ENCODE measurements at places on chromosomes 7 and 10.
A peak's percentile ranks its signal among the peaks of the same experiment; 100 is the strongest.

GRCh38 chr7:91079487-91079886 lies 184.7 kb upstream of the FZD1 start:
- peak; percentile 43 for DNase-seq

- DNase-seq, result no peak
Measured at GRCh38 chr10:117680601-117681000, 138.1 kb downstream of the EMX2 start.

DNA sequence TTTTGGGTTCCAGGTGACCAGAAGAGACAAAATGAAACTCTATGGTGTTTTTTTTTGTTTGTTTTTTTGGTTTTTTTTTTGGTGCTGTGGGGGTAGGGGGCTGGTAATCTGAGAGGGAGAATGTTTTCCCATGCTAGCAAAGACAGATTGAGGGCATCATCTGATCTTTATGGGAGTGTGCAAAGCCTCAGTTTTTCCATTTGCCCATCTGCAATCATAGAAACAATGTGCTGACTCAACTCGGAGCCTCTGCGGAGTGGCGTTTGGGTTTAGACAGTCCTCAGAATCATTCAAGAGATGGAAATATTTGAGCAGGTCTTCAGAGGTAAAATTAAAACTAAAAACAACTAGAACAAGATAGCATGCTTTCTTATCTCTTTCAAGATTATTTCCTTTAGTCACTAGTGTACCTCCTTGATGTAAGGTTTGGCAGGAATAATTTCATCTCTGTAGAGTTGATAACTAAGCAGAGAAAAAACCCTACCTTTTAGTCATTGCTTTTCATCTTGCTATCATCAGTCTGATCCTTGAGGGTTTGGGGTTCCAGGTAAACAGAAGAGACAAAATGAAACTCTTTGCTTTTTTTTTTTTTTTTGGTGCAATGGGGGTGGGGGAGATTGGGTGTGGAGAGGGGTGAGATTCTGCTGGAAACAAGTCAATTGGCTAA lies 18.0 kb downstream of the CNNM2 start:
- DNase-seq, result no peak

DNA sequence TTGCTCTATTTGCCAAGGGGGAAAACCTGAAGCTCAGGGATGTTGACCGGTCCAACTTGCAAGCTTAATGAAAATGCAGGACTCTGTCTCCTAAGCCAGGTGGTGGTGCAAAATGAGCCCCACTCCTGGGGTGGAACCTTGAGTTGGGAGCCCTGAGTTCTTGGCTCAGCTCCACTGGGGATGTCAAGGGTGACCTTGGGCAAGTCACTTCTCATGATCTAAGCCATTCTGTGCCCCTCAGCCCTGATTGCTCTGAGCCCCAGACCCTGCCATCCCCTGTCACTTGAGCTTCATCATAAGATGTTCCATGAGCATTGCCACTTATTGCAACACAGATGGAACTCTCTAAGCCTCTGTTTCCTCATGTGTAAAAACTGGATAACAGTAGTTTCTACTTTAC lies 33.9 kb downstream of the MYL10 start:
- no peak for DNase-seq

DNA sequence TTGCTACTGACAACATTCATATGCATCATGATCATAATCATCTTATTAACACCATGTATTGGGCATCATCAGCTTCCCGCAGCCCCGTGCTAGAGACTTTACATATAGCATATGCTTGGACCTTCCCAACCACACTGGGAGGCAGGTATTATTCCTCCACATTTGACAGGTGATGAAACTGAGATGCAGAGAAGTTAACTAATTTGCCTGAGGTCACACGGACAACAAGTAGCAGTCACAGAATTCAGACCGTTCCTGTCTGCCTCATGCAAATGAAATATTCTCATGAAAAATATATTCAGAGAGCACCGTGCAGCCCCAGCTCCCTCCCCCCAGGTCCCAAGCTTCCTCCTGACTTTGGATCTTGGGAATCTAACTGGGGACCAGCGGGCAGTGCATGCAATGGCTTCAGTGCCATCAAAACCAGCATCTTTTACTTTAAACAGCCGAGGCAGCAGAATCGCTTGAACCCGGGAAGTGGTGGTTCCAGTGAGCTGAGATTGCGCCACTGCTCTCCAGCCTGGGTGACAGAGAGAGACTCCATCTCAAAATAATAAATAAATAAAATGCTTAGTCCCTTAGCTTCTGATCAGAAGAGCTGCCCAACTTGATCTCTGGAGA lies 112.2 kb upstream of the GPR26 start:
- no peak for DNase-seq

DNA sequence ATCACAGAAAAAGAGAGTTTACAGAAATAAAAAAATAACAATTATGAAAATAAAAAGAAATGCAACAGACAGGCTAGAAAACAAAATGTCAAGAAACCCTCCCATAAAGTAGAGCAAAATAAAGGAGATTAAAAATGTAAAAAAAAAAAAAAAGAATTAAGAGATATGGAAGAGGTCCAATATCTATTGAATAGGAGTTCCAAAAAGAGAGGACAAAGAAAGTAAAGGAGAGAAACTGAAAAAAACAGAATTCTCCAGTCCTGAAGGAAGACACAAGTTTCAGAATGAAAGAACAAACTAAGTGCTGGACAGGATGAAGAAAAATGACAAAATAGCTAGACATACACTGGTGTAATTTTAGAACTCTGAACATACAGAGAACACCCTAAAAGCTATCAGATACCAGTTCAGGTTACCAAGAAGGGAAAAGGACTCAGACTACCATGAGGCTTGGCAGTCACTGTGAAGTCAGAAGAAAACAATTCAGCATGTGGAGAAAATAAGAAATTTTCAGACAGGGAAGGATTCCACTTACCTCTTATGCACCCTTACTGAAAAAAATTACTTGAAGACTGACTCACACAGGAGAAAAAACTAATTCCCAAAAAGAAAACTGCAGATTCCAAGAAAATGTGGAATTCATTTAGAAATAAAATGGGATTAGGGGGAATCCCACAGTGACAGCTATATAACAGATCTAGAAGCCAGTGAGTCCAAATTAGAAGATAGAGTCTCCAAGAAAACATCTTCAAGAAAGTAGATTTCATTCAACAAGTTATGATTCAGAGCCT lies 40.4 kb upstream of the ABLIM1 start:
- no peak for DNase-seq

DNA sequence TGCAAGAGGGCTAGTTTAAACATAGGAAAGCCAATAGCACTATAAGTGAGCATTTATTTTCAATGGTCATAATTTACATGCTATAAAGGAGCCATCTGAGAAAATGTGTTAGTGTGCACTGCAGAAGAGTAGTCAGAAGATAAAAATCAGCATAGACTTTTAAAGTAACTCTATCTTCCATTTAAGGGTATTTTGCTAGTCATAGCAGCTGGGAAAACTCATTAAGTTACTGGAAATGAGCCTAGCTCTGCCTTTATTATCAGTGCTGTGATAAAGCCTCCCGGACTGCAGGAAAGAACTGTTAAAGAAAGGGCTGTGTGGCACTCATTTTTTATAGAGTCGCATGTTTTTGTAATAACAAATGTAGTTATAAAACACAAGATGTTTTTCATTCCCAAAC lies 825.8 kb upstream of the POM121L12 start:
- DNase-seq, result no peak

DNA sequence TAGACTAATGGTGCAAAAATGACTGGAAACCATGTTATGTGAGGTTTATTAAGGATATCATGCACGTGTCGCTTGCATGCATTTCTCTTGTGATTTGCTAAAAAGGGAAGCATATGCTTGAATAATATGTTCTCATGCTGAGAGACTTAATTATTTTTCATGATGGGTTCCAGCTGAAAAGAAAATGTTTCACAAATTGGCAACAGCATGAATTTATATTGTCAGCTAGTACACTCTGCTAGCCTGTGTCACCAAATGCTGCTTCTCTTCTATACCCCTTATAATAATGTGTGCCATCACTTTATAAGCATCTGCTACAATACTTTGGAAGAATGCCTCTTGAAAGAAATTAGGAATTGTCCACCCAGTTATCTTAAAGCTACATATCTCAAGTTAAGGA lies 63.0 kb downstream of the GNAI1 start:
- DNase-seq, result no peak

DNA sequence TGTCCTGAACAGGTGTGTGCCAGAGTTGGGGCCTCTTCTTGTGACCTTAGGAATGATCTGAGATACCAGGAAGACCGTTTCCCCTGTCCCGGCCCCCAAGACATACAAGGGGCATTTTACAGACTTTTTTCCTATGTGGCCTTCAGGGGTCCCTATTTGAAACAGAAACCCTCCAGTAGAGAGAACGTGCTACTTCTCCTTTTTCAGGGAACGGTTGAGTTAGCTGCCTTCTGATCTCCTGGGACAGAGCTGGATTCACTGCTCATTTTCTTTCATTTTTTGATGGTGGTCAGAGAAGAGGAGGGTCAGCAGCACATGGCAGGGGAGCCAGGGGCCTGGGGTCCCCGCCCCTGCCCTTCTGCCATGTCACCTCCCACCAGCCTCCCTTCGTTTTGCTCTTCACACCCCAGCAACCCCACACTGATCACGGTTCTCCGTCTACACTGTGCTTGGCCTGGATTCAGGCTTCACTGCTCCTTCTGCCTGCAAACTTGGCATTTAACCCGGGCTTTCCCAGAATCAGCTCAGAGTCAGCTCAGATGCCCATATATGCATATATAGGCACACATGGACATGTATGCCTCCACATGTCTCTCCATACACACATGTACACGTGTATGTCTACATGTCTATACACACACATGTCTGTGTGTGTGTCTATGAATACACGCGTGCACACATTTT lies 138.1 kb upstream of the BTBD16 start:
- DNase-seq, result no peak

DNA sequence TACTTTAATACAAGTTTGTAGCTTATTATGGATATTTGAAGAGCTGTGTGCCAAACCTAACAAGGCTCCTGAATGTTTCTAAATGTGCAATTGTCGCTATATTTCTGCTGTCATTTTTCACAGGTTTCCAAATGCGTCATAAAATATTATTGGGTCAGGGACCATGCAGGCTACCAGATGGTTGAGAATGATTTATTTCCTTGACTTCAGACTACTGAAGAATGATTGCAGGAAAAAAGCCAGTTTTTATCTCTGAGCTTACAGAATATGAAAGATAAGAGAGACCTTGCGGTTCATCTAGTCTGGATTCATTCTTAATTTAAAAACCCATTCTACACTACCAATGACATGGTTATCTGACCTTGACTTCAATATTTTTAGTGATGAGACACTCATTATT lies 55.2 kb downstream of the TSPAN12 start:
- no peak for DNase-seq

DNA sequence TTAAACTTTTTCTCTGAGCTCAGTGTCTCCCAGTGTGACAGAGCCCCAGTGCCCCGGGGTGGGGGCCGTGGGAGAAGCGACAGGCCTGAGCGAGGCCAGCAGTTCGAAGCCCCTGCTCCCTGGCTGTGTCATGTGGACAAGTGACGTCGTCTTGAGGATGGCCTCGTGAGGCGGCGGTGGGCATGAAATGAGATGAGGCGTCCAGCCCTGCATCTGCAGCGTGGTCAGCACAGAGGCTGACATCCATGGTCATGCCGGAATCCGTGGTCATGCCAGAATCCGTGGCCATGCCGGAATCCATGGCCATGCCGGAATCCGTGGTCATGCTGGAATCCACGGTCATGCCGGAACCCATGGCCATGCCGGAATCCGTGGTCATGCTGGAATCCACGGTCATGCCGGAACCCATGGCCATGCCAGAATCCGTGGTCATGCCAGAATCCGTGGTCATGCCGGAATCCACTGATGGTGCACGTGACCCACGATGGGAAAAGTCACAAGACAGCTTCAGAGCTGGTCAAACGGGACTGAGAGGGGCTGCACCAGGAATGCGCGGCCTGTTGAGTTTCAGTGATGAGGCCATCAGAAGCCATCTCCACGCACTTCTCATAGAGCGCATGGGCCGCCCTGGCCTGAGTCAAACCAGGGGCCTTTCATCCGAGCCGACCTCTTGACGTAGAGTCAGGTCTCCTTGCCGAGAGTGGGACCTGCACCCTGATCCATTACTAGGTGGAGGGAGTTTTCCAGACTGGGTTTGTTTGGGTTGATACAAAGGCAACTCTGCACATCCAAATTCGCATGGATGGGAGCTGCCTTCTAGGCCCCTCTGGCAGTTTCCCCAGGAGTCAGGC lies 342.5 kb downstream of the PTPRN2 start:
- no peak for DNase-seq

GRCh38 chr7:45358287-45358686 lies 200.7 kb downstream of the RAMP3 start:
- no peak for DNase-seq

- DNase-seq, result no peak
Measured at GRCh38 chr10:98915911-98916310, 319.7 kb downstream of the HPSE2 start.

GRCh38 chr10:68787813-68788212 lies 39.5 kb upstream of the STOX1 start:
- DNase-seq, result no peak

All from AG08396 (cell line).